ENCODE measurements at places on chromosomes 16 and 17. TPM values are rescaled to one million over a fixed set of nuclear protein-coding genes. Genes with fewer than 3 reads are reported as not detected.

DNA sequence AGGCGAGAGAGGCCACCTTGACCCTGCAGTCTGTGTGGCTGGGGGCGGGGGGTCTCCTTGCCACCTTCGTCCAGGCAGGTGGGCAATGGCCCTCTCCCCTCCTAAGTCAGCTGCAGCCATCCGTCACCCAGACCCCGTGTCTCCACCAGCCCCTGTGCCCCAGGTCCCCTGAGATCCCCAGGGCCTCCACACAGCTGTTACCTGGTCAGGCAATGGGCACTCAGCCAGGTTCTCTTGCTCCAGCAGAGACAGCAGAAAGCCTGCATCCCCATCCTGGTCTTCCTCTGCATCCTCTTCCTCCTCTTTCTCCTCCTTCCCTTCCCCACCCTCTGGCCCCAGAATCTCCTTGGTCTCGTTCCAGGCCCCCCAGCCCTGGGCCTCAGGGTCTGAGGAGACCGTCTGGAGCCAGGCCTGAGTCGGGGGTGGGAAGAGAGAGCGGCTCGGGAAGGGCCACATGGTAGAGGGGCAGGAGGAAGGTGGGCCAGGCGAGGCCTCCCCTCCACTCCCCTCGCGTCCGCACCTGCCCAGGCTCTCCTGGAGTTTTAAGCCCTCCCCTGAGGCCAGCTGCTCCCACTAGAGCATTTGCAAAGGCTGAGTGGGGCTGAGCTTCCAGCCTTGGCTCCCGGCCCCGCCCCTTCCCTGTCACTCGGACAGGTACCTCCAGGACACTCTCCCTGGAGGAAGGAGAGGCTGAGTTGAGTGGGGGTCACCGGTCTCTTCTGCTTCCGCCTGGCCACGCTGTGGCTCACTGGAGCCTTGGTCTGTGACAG, at the start of gene PABPN1L:
TSS of gene PABPN1L (minus strand) at position 510 of the 770 bp plus-strand sequence. CDS start at position 456, 54 bp downstream.
- DNase-seq: no peak

The SLC16A11 gene
- 0.51 TPM for polyA plus RNA-seq

The PPL gene
- 33.5 TPM for polyA plus RNA-seq

GRCh38 chr17:7094652-7095019, 14.6 kb upstream of the CLEC10A start:
- DNase-seq: no peak

DNA sequence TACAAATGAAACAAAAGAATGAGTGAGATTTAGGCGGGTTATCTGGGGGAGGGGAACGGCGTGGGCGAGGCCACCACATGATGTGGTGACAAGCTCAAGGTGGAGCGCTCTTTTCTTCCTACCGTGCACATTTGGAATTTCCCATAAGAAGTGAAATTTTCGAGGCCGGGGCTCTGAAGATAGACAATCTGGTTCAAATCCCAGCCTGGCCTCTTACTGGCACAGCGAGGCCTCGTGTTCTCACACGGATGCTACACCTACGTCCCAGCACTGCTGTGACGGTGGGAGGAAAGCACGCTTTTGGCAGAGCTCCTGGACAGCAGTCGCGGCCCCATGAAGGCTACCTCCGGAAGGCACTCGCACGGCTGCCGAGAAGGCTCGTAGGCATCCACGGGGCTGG, 25.2 kb downstream of the ZDHHC7 start:
- no peak for DNase-seq
